ENCODE measurements at places on chromosomes 13 and 19.

DNA sequence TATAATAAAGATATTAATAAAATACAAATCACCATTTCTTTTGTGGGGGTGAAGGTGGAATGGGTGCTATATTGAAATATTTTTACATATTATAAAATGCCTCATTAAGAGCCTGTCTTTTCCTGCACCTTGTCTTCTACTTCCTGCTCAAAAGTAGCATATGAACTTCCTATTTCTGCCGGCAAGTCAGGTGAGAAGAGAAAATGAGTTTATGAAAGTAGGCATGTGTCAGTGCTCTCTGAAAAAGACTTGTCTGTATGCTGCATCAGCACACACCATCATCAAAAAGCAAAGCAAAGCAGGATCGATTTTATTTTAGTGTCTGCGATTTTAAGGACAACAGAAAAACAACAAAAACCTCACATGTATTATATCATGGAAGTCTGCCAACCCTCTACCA lies 114.2 kb downstream of the RAP2A start:
- no peak for DNase-seq

DNA sequence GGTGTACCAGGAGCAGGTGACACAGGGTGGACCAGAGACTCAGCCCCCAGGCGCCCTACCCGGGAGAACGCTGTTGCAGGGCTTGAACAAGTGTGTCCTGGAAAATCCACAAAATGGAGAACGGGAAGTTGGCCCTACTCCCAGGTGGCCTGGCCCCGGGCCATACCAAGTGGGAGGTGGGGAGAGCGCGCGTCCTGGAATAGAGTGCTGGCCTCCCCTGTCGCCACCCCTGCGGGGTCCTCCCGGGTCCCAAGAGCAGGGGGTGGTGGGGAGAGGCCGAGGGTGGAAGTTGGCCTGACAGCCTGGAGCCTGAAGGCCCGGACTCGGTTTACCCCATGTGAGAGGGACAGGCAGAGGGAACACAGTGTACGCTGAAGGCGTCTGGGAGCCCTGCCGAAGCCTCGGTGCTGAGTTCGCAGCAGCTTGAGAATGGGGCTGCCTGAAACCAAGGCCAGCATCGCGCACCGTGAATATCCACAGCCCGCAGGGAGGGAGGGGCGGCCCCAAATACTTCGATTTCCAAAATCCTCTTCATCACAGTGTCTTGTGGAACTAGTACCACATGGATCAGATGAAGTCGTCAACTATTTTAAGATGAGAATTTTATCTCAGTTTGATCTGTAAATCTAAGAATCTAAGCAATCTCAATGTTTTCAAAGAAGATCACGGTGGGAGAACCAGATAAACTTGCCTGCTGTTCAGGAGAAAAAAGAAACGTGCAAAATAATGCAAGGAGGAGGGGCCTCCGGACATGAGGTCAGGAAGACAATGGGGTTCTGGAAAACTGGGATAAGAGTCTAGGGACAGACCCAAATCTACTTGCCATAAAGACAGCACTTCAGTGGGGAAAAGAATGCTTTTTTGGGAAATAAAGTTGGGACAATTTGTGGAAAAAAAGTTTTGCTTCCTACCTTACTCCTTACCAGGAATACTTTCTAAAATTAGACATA lies 10.4 kb upstream of the KLF16 start:
- DNase-seq: no peak

- no peak for DNase-seq
These were observed 9.3 kb downstream of the MPND start for GRCh38 chr19:4352701-4353121.

GRCh38 chr19:18954094-18954493 lies 13.1 kb upstream of the HOMER3 start:
- no peak for DNase-seq

DNA sequence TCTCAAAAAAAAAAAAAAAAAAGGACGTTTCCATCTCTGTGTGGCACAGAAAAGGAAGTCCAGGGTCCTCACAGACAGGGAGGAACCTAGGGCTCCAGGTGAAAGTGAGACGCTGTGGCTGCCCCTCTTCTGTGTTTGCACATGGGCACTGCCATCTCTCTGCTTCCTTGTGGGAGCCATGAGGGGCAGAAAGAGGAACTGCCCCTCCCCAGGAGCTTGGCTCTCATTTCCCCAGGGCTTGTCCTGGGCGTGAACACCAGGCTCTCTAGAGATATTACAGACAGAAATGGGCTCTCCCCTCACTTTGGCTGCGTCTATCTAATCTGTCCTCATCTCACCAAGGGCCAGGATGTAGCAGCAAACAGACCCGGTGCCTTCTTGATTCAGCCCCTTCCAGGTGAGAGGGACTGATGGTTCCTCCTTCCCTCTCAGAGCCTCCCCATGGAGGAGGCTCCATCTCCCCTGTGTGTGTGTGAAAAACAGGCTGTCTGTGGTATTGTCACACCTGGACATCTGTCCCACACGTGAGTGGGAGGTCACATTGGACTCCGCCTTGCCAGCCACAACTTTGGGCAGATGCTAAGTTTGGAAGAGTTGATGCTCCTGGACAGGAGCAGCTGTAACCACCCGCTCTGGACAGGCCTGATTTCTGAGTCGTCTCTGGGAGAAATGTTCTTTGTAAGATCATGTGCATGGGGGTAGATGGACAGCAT lies 840 bp upstream of the LILRA4 start:
- DNase-seq: no peak

- peak; percentile 55 for DNase-seq
These were observed 545 bp downstream of the RAD23A start for GRCh38 chr19:12946092-12946721.

DNA sequence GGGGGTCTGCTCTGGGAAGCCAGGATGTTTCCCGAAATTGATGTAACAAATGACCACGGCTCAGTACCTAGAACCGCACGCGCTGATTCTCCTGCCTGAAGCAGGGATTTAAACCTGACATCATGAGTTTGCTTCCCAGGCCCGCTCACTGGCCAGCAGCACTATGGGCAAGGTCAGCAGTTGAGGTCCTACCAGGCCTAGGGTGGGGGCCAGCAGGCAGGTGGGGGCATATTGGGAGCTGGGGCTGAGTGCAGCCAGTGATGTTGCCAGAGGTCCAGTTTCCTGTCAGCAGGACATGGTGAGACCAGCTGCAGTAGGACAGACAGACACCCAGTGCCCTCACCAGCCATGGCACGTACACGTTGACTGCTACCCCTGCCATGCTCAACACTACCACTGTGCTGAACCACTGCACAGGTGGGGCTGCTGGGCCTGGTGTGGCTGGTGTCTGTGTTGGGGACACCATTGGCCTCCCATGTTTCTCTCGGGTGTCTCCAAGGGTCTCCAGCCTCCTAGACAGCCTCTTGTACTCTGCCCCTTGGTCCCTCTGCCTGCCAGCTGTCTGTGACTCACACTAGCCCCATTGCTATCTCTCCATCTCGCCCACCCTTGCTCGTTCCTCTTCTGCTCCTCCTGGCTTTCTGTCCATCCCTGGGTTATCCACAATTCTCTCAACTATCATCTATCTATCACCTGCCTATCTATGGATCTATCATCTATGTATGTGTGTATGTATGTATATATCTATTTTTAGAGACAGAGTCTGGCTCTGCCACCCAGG lies 1.1 kb upstream of the C19orf85 start:
- no peak for DNase-seq

DNA sequence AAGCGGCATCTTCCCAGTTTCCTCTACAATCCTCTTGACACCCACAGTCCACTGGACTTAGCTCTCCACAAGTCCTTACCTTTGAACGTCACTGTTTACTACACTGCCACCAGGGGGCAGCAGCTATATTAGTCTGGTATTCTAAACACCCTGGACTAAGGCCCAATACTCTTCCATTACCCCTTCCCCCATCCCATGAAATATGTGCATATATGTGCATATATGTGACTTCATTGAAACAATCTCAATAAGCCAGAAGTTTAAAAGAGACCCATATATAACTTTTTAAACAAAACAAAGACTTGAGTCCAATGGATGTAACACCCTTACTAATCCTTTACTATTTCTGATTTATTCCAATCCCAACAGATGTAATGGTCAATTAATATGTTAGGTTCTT lies 15.5 kb downstream of the GGACT start:
- DNase-seq: no peak

- no peak for DNase-seq
These were observed 820.5 kb upstream of the ATXN8OS start for GRCh38 chr13:69287050-69287698.

DNA sequence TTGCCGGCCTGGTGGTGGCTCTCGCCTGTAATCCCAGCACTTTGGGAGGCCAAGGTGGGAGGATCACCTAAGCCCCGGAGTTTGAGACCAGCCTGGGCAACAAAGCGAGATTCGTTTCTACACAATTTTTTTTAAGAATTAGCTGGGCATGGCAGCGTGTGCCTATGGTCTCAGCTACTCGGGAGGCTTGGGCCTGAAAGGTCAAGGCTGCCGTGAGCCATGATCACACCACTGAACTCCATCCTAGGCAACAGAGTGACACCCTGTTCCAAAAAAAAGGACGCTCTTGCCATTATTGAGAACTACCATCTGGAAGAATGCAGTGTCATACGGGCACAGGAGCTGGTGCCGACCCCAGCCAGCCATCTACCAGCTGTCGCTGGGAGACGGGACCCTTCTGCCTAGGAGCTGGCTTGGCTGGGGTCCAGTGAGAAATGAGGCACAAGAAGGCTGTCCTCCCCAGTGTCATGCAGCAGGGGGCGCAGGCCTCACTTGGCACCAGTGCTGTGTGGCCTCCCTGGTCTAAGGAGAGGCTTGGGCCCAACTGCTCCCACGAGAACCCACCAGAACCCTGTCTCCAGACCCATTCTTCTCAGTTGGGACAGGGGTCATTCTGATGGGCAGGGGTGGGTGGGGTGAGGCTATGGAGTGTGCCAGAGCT lies 12.2 kb upstream of the RELB start:
- peak; percentile 93 for DNase-seq

DNA sequence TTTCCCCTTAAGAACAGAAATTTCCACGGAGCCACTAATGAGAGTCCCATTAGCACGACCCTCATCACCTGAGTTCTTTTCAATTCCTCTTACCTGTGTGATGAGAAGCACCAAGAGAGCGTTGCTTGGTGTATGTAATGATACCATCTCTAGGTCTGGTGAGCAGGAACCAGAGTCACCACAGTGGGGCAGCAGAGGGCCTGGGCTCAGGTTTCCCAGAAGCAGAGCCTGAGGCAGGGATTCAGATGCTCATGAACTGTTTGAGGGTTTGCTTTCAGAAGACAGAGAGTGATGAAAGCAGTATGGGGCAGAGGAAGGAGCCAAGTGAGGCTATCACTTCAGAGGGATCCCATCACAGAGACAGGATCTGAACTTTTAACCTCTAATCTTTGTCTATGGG lies 3.1 kb upstream of the PTPRH start:
- no peak for DNase-seq

GRCh38 chr13:49602005-49602404 lies 16.6 kb upstream of the RCBTB1 start:
- no peak for DNase-seq

Data from GM12891 (cell line).